ENCODE measurements at places on chromosomes 12 and 14.
A peak's percentile ranks its signal among the peaks of the same experiment; 100 is the strongest.

- DNase-seq = peak; percentile 66
These were observed 42.0 kb upstream of the GPR68 start for GRCh38 chr14:91286530-91286937.

DNA sequence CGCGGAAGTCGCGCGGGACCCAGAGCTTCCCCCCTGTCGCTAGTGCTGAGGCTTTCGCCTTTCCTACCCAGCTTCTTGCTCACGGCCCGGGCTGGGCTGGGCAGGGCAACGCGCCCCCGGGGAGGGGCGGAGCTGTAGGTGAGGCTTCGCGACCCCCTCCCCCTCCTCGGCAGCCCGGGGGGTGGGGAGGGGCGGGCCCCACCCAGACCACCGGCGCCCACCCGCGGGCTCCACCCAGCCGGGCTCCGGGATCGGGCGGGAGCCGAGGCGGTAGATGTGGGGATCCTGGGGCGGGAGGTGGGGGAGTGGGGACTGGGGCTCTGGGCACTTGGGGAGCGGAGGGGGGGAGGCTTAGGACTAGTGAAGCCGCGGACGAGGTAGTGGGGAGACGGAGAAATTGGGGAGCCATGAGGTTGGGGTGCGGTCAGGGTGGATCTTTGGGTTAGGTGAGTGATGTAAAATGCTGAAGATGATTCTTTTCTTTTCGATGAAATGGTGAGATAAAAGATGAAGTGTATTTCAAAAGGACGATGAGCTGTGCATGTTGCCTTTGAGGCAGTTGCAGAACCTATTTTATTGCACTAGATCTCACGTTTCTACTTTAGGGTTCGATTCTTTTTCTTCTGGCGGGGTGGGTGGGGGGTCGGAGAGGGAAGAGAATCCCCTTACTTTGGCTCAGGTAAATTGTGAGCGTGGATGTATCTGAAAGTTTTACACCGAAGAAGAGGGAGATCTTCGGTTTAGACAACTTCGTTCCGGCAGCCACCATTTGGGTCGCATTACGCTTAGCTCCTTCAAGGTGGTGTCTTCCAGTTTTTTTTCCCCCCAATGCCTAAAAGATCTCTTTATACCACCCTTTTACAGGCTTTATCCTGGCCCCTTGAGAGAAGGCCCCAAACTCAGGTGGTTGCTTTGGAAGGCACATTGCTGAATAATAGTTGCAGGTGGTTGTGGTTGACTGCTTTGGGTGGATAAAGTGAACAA is 619 bp downstream of the ERC1 start:
- DNase-seq = peak; percentile 46

- DNase-seq = no peak
These were observed 4.4 kb upstream of the TNFAIP2 start for GRCh38 chr14:103118663-103119404.

- no peak for DNase-seq
These were observed 29.7 kb downstream of the ATF7IP start for GRCh38 chr12:14395074-14395778.

GRCh38 chr14:21106498-21107282 is 5.8 kb downstream of the TMEM253 start:
- no peak for DNase-seq

DNA sequence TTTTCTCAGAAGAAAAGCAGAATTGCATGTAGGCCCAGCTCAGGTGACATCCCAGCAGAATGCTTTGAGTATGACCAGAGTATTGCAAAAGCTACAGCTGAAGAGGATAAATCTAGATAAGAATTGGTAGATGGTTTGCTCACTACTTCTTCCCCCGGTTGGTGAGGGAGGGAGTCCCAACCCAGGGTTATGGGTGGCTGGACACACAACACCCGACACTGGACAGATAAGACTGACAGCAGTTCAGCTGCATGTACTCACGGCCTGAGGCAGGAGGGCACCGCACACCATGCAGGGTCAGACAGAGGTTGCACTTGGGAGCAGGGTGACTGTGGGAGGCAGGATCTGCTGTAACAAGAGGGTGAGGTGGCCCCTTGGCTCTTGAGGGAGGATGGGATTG is 1.7 kb upstream of the CLEC4C start:
- no peak for DNase-seq

- DNase-seq = no peak
These were observed 11.0 kb downstream of the GPR135 start for GRCh38 chr14:59454139-59454538.

Data from stimulated activated CD8-positive, alpha-beta memory T cell treated with anti-CD3 and anti-CD28 coated beads, Interleukin-2, amount 100 ng/mL, for 48 hours (primary cell).